ENCODE measurements at places on chromosomes 6 and 20. TPM values are rescaled to one million over a fixed set of nuclear protein-coding genes. Genes with fewer than 3 reads are reported as not detected.

DNA sequence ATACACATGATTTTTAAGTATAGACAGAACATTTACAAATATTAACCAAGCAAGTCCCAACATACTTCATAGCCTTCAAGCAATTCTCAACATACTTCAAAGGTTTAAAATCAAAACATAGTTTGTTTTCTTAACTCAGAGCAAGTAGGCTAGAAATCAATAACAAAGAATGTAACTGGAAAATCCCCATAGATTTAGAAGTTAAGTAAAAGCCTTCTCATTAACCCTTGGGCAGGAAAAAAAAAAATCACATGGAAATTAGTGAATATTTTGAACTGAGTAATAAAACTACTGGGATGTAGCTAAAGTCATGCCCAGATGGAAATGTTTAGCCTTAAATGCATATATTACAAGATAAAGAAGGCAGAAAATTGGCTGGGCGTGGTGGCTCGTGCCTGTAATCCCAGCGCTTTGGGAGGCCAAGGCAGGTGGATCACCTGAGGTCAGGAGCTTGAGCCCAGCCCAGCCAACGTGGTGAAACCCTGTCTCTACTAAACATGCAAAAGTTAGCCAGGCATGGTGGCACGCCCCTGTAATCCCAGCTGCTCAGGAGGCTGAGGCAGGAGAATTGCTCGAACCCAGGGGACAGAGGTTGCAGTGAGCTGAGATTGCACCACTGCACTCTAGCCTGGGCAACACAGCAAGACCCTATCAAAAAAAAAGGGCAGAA lies 316.1 kb downstream of the TAF4 start:
- DNase-seq, result no peak

DNA sequence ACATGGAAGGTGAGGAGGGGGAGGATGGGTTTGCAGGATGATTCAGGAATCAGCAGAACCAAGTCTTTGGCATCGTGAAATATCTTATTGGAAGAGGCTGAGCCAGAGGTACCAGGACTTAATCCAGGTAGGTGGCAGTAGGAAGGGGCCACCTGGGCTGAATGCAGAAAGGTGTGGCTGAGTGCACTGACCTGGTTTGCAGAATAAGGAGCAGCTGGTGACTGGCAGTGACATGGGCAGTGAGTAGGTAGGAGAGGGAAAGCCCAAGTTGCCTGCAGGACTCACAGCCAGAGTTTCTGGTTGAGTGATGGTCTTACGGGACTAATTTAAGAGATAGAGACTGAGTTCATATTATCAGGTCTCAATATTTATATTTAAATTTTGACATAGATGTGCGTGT lies 1.1 kb upstream of the PBOV1 start:
- DNase-seq, result no peak

- no peak for DNase-seq
Observed at GRCh38 chr20:58481481-58482021, 33.6 kb downstream of the APCDD1L start.

DNA sequence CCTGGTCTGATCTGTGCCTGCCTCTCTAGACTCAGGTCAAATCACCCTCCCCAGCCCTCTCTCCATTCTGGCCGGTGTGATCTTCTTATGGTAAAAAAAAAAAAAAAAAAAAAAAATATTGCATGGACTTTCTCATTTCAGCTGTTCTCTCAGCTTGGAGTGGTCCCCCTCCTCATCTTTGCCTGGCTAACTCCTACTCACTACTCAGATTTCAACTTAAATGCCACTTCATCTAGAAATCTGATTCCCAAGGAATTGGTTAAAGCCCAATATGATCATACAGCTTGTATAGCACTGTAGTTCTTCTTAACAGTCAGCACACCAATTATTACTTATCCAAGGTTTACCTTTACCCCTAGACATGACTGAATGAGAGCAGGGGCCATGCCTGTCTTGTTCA lies 105.9 kb upstream of the CARMIL1 start:
- DNase-seq, result no peak

The SAMD5 gene
- 3.8 TPM for total RNA-seq

The DLGAP4 gene
- 69.5 TPM for total RNA-seq

Data from suprapubic skin (tissue), 4 donors.